ENCODE measurements at places on chromosomes 6 and 20.

GRCh38 chr20:1535420-1536175 lies 21.9 kb downstream of the SIRPD start:
- DNase-seq: no peak

- no peak for DNase-seq
Observed at GRCh38 chr6:11232770-11233626, 530 bp upstream of the NEDD9 start.

DNA sequence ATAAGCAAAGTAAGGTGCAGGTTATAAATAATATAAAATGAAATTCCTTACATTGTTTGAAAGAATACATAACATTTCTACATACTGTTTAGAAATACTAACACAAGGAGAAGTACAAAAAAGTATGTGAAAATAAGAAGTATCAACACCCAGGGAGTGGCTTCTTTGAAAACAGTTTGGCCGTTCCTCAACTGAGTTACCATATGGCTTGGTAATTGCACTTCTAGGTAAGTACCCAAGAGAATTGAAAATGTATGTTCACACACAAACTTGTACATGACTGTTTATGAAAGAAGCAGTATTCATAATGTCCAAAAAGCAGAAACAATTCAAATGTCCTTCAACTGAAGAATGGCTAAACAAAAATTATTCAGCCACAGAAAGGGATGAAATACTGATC lies 30.7 kb downstream of the PAK5 start:
- no peak for DNase-seq

DNA sequence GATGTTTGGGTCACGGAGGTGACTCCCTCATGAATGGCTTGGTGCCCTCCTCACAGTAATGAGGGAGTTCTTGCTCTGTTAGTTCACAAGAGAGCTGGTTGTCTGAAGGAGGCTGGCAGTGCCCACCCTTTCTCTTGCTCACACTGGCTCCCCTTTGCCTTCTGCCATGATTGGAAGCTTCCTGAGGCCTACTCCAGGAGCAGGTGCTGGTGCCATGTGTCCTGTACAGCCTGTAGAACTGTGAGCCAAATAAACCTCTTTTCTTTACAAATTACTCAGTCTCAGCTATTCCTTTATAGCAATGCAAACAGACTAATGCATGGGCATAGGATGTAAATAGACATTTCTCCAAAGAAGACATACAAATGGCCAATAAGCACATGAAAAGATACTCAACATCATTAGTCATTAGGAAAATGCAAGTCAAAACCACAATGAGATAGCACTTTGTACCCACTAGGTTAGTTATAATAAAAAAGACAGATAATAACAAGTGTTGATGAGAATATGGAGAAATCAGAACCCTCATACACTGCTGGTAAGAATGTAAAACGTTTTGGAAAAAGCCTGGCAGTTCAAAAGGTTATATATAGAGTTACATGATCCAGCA lies 17.7 kb downstream of the C20orf203 start:
- no peak for DNase-seq

- DNase-seq: no peak
Observed at GRCh38 chr20:15831201-15831600, 742.0 kb downstream of the KIF16B start.

DNA sequence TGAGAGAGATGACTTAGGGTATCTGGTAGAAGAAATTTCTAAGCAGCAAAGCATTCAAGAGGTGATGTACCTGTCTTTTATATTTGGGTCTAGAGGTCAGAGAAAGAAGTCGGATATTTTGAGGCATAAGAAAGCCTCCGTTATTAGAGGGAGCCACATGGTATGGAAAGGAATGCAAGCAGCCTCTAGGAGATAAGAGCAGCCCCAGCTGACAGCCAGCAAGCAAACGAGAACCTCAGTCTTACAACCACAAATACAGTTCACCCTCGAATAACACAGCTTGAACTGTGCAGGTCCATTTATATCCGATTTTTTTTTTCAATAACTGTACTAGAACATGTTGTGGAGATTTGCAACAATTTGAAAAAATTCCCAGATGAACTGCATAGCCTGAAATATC lies 190.7 kb upstream of the VGLL2 start:
- no peak for DNase-seq

- DNase-seq: no peak
Observed at GRCh38 chr6:5067305-5067704, 17.8 kb upstream of the PPP1R3G start.

Data from activated gamma-delta T cell (primary cell).